ENCODE measurements at places on chromosomes 1 and 21. TPM values are rescaled to one million over a fixed set of nuclear protein-coding genes. Genes with fewer than 3 reads are reported as not detected.

SH3BGR gene
- 0.82 TPM for total RNA-seq

SH2D2A gene
- total RNA-seq = 5.5 TPM

BCL2L15 gene
- total RNA-seq = 0.09 TPM

ARHGAP29 gene
- total RNA-seq = 31.4 TPM

SHISAL2A gene
- total RNA-seq = 3.2 TPM

PRELP gene
- total RNA-seq = not detected

ASTN1 gene
- total RNA-seq = not detected

ELAVL4 gene
- total RNA-seq = not detected

SMIM11 gene
- total RNA-seq = 1.3 TPM

RGS1 gene
- total RNA-seq = not detected

FCGR1A gene
- total RNA-seq = not detected

SPRR2B gene
- not detected for total RNA-seq

KRTAP19-1 gene
- not detected for total RNA-seq

RPS27 gene
- 2,676 TPM for total RNA-seq

LCE2A gene
- total RNA-seq = not detected

NMNAT2 gene
- total RNA-seq = 16.4 TPM

CD1E gene
- not detected for total RNA-seq

OPRD1 gene
- total RNA-seq = 0.07 TPM

GJC2 gene
- 1.5 TPM for total RNA-seq

THEM5 gene
- not detected for total RNA-seq

ERVH48-1 gene
- 37.9 TPM for total RNA-seq

MXRA8 gene
- 4.9 TPM for total RNA-seq

FAM163A gene
- total RNA-seq = not detected

NPPB gene
- 43.4 TPM for total RNA-seq

CELA2A gene
- total RNA-seq = not detected

Data from Caco-2 (cell line).